ENCODE measurements at places on chromosomes 7 and 10.

DNA sequence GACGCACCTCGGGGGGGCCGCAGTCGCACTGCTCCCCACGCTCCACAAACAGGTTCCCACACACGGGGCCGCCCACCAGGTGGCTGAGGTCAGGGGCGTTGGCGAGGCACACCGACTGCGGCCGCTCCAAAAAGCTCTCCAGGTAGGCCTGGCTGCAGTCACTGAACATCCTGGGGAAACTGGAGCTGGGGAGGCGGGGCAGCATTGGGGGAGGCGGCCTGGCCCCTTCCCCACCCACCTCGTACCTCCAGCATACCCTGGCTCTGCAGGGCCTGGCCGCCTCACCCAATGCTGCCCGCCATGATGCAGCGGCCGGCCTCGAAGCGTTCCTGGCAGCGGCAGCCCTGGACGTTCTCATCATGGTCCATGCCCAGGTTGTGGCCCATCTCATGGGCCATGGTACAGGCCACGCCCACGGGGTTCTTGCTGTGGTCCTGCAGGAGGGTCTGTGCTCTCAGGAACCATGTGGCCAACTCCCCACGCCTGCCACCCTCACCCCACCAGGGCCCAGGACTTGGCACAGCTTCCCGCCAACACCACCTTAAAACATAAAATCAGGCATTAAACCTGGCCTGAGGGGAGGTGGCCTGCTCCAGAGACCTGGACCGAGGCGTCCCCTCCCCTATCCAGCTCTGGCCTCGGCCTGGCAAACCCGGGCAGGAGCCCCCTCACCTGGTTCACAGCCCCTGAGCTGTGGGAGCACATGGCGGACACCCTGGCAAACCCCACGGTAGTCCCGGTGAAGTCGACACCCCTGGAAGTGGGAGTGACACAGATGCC is 5.0 kb downstream of the ADAM8 start:
- no peak for DNase-seq

DNA sequence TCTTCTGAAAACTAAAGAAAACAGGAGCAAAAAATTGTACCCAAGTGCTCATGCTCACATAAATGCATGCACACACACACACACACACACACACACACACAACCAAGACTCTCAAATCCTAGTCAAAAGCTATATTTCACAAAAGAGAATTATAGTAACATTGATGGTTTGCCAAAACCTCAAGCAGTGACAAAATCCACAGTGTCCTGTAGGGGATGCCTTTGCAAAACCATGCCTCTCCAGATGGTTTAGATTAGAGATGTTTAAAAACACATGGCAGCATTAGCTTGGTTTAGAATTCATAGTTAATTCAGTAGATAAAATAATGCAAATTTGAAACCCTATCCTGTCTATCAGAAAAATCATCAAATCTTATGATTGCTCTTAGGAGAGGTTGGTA is 232.2 kb downstream of the DYNC1I1 start:
- DNase-seq: no peak

GRCh38 chr7:17211307-17211836 is 87.1 kb upstream of the AHR start:
- DNase-seq: no peak

- DNase-seq: no peak
Observed at GRCh38 chr10:65313406-65313805, 1612.4 kb upstream of the LRRTM3 start.

DNA sequence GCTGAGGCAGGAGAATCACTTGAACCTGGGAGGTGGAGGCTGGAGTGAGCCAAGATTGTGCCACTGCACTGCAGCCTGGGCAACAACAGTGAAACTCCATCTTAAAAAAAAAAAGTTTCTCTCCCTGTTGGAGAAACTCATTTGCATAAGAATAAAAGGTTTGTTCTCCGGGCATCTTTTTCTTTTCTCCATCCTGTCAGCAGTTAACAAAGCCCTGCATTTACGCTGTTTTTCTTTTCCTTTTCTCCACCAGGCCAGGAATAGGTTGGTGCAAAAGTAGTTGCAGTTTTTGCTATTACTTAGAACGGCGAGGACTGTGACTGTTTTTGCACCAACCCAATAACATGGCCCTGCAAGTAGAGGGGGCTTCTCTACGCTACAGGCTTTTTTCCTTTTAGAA is 9.5 kb upstream of the URGCP start:
- DNase-seq: no peak

All from WERI-Rb-1 (cell line).